Tibial nerve (tissue), 4 donors: ENCODE measurements at places on chromosomes 11 and 22. TPM values are rescaled to one million over a fixed set of nuclear protein-coding genes. Genes with fewer than 3 reads are reported as not detected.

GRCh38 chr11:119081682-119082260, 2.9 kb upstream of the HMBS start:
- H3K27me3 ChIP-seq = no peaks in the 10 kb centered on the region
- peaks cover 3% of the 10 kb centered on the region for H3K36me3 ChIP-seq
- H3K4me3 ChIP-seq = no peak overlapping the region

GRCh38 chr11:109130910-109131309, 291.1 kb upstream of the C11orf87 start:
- no peak overlapping the region for H3K27ac ChIP-seq
- no peak for DNase-seq
- no peaks in the 10 kb centered on the region for H3K27me3 ChIP-seq
- no peaks in the 10 kb centered on the region for H3K4me1 ChIP-seq

GRCh38 chr22:26535603-26535908, 23.3 kb upstream of the TFIP11 start:
- H3K4me3 ChIP-seq = no peak overlapping the region
- H3K36me3 ChIP-seq = no peaks in the 10 kb centered on the region

- DNase-seq = no peak
- no peak overlapping the region for H3K4me3 ChIP-seq
- no peaks in the 10 kb centered on the region for H3K27me3 ChIP-seq
- H3K4me1 ChIP-seq = no peaks in the 10 kb centered on the region
- H3K27ac ChIP-seq = no peak overlapping the region
- H3K36me3 ChIP-seq = no peaks in the 10 kb centered on the region
Measured at GRCh38 chr22:35872451-35872850, 154.8 kb downstream of the APOL5 start.

- H3K36me3 ChIP-seq = no peaks in the 10 kb centered on the region
- DNase-seq = no peak
- H3K4me1 ChIP-seq = peaks cover 8% of the 10 kb centered on the region
- no peak overlapping the region for H3K4me3 ChIP-seq
Measured at GRCh38 chr11:44833877-44834452, 107.2 kb downstream of the TSPAN18 start.

GRCh38 chr11:57278721-57279095, 41.7 kb upstream of the APLNR start:
- no peak overlapping the region for H3K4me3 ChIP-seq
- H3K36me3 ChIP-seq = no peaks in the 10 kb centered on the region
- H3K27me3 ChIP-seq = no peaks in the 10 kb centered on the region
- DNase-seq = no peak
- peak overlapping the region; percentile 75 for H3K27ac ChIP-seq
- no peaks in the 10 kb centered on the region for H3K4me1 ChIP-seq

GRCh38 chr11:57325735-57326048, 940 bp upstream of the TNKS1BP1 start:
- H3K4me1 ChIP-seq = no peaks in the 10 kb centered on the region
- no peak for DNase-seq
- H3K36me3 ChIP-seq = no peaks in the 10 kb centered on the region
- H3K4me3 ChIP-seq = peak overlapping the region; percentile 45
- H3K27me3 ChIP-seq = no peaks in the 10 kb centered on the region

DNA sequence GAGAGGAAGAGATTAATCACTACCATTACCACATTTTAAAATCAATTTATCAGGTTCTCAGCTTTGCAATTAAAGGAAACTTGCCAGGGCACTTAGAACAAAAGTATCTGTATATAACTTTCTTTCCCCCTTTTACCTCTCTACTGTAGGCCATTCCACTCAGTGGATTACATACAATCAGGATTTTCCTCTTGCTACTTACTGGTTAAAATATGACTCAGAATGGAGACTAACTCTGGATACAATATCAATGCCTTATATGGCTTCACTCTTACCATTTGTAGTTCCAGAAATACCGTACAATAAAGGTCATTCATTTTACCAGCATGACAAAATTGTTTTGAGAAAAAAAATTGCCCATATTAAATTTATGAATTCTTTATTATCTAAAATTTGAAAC, 706.8 kb downstream of the KCNA4 start:
- H3K4me1 ChIP-seq = no peaks in the 10 kb centered on the region
- no peaks in the 10 kb centered on the region for H3K27me3 ChIP-seq
- H3K36me3 ChIP-seq = no peaks in the 10 kb centered on the region
- H3K27ac ChIP-seq = no peak overlapping the region

DNA sequence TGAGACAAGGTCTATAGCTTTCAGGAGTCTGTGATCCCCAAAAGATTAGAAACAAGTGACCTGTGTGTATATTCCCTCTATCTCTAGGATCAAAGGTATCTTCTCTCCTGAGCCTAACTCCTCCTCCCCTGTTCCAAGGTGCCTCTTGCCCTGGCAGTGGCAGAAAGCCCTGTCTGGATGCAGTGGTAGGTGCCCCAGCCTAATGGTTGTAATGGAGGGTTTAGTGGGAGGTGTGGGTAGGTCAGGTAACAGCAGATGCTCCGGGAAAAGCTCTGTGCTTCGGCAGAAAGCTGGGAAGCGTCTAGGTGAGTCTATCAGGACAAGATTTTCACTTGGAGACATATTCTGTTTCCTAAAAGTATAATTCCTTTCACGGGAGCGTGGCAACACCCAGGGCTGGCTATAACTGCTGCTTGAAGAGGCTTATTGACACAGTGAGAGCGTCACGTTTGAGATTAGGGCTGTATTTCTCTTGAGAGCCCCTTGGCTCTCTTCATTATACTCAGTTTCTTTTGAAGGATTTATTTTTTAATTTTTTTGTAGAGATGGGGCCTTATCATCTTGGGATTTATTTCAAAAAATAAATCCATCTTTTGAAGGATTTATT, 49.5 kb downstream of the PRR5L start:
- no peaks in the 10 kb centered on the region for H3K27me3 ChIP-seq
- no peaks in the 10 kb centered on the region for H3K4me1 ChIP-seq
- no peak overlapping the region for H3K4me3 ChIP-seq
- no peak overlapping the region for H3K27ac ChIP-seq

SCGB1D2 gene
- total RNA-seq = not detected

SLC22A6 gene
- not detected for total RNA-seq

A4GALT gene
- 96.1 TPM for total RNA-seq

MPEG1 gene
- total RNA-seq = 12.3 TPM

TSGA10IP gene
- not detected for total RNA-seq

POU2AF1 gene
- not detected for total RNA-seq

HBB gene
- 151 TPM for total RNA-seq

CARD18 gene
- not detected for total RNA-seq
